Upper lobe of left lung (tissue), 6 donors: ENCODE measurements at places on chromosomes 5 and 9. TPM values are rescaled to one million over a fixed set of nuclear protein-coding genes. Genes with fewer than 3 reads are reported as not detected.

Gene DELE1
- total RNA-seq: 83.6 TPM

Gene FAM153A
- 4.1 TPM for total RNA-seq

Gene TAF1L
- not detected for total RNA-seq

Gene MROH2B
- total RNA-seq: not detected

Gene ENTPD2
- total RNA-seq: not detected

Gene PPWD1
- 40.3 TPM for total RNA-seq

DNA sequence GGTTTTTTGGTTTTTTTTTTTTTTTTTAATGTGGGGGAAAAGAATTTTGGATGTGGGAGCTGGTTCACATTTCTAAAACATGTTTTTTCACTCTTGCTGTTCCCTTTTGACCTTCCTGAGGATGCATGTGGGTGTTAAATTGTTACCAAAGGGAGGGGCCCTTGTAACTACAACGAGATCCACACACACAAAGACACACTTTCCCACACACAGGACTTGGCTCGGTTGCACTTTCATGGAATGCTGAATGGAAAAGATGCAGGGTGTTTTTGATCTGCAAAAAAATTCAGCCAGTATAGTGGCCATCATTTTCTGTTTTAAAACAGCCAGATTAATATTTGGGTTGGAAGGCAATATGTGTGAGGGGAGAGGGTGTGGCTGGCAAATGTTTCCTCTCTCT is 576.9 kb downstream of the EBF1 start:
- H3K4me1 ChIP-seq: no peaks in the 10 kb centered on the region
- H3K4me3 ChIP-seq: no peak overlapping the region
- H3K27ac ChIP-seq: no peak overlapping the region
- no peaks in the 10 kb centered on the region for H3K36me3 ChIP-seq
- DNase-seq: no peak

GRCh38 chr9:36941441-36941840 is 92.6 kb downstream of the PAX5 start:
- no peaks in the 10 kb centered on the region for H3K27me3 ChIP-seq
- H3K4me3 ChIP-seq: no peak overlapping the region
- H3K4me1 ChIP-seq: no peaks in the 10 kb centered on the region
- peak; percentile 8 for DNase-seq
- H3K27ac ChIP-seq: no peak overlapping the region
- no peaks in the 10 kb centered on the region for H3K36me3 ChIP-seq

GRCh38 chr5:9661316-9662015 is 31.3 kb upstream of the TAS2R1 start:
- DNase-seq: no peak
- H3K27ac ChIP-seq: no peak overlapping the region
- H3K4me1 ChIP-seq: no peaks in the 10 kb centered on the region

- H3K27ac ChIP-seq: peak overlapping the region; percentile 13
- no peak overlapping the region for H3K4me3 ChIP-seq
- no peak for DNase-seq
- H3K27me3 ChIP-seq: no peaks in the 10 kb centered on the region
- no peaks in the 10 kb centered on the region for H3K36me3 ChIP-seq
Observed at GRCh38 chr9:91429501-91429900, 5.9 kb upstream of the NFIL3 start.

- no peaks in the 10 kb centered on the region for H3K4me1 ChIP-seq
- H3K36me3 ChIP-seq: no peaks in the 10 kb centered on the region
- H3K27ac ChIP-seq: no peak overlapping the region
- no peak for DNase-seq
- H3K27me3 ChIP-seq: no peaks in the 10 kb centered on the region
Observed at GRCh38 chr5:62741761-62742160, 163.1 kb downstream of the LRRC70 start.

- no peaks in the 10 kb centered on the region for H3K27me3 ChIP-seq
- no peaks in the 10 kb centered on the region for H3K4me1 ChIP-seq
- H3K27ac ChIP-seq: no peak overlapping the region
- no peak for DNase-seq
Observed at GRCh38 chr5:166505067-166505466, 1786.4 kb upstream of the WWC1 start.

DNA sequence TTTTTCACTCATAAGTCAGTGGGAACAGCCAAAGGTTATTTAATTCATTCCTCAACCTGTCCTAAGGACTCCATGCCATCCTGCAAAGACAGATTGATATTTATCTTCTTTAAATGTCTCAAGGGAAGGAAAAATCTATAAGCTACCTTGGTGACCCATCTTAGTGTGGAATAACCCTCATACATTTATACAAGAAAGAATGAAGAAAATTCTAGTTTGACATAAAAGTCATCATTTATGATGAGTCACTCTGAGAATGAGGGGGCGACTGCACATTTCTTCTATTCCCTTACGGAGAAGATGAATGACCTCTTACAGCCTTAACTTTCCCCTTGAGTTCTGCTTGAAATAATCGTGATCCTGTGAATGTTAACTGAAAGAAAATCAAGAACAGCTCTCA is 26.8 kb upstream of the NUDT12 start:
- H3K27me3 ChIP-seq: no peaks in the 10 kb centered on the region
- no peak overlapping the region for H3K27ac ChIP-seq
- DNase-seq: no peak
- no peak overlapping the region for H3K4me3 ChIP-seq

DNA sequence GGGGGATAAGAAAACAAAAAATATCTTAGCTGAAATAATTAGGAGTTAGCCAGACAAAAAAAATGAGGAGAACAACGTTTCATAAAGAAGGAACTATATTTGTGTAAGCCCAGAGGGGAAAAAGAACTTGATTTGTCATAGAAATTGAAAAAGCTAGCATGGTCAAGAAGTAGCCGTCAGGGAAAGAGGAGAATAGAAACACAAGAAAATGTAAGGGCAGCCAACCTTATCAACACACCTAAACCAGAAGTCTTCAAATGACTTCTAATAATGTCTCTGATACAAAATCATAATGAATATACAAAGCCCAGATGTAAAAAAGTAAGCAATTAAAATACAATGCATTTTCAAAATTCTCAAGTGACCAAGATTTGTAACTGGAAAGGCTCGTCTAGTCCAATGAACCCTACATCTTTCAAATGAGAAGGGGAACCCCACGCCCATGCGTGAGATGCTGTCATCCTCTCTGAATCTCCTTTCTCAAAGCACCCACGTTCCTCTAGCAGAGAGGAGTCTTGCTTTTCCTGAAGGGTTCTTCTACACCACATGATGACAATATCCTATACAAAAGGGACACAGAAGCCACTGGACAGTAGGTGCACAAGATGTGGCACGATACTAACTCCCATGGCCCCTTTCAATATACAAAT is 103.7 kb downstream of the ARL15 start:
- no peaks in the 10 kb centered on the region for H3K36me3 ChIP-seq
- DNase-seq: no peak
- H3K27ac ChIP-seq: no peak overlapping the region
- H3K4me1 ChIP-seq: no peaks in the 10 kb centered on the region
- no peak overlapping the region for H3K4me3 ChIP-seq

- H3K27ac ChIP-seq: no peak overlapping the region
- H3K4me1 ChIP-seq: no peaks in the 10 kb centered on the region
- no peaks in the 10 kb centered on the region for H3K27me3 ChIP-seq
- H3K4me3 ChIP-seq: no peak overlapping the region
- no peak for DNase-seq
- H3K36me3 ChIP-seq: no peaks in the 10 kb centered on the region
Observed at GRCh38 chr9:106816524-106816923, 46.4 kb upstream of the ZNF462 start.

GRCh38 chr5:170651604-170652277 is 131.8 kb upstream of the GABRP start:
- H3K4me3 ChIP-seq: no peak overlapping the region
- no peaks in the 10 kb centered on the region for H3K27me3 ChIP-seq
- no peak overlapping the region for H3K27ac ChIP-seq
- no peak for DNase-seq

DNA sequence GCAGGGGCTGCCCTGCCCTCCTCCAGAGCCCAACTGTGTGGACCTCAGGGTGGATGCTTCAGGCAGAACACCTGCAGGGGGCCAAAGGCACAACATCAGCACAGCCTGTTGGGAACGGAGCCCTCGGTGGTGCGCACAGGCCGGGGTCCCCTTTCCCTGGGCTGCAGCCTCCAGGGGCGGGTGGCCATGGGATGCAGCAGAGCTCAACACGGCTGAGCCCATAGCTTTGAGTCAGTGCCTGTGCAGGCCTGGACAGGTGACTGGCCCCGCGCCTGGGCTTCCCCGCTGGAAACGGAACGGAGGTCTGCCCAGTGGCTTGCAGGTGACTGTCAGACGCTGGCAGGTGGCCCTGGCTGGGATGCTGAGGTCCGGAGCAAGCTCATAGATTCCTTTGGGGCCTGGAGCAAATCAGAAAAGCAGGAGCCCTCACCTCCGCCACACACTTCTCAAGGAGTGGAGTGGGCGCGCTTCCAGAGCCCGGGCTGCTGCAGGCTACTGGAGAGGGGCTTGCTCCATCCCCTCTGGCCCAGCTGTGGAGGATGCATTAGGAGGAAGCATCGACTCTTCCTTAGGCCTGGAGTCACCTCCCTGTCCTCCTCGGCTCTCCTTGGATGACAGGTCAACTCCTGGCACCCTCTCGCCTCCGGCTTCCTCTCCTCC is 69.8 kb upstream of the RNU6ATAC start:
- no peaks in the 10 kb centered on the region for H3K36me3 ChIP-seq
- DNase-seq: peak; percentile 78
- H3K4me3 ChIP-seq: no peak overlapping the region
- H3K27ac ChIP-seq: no peak overlapping the region

- H3K4me1 ChIP-seq: no peaks in the 10 kb centered on the region
- no peaks in the 10 kb centered on the region for H3K36me3 ChIP-seq
- H3K27ac ChIP-seq: no peak within 1 kb of the TSS
- H3K27me3 ChIP-seq: no peaks in the 10 kb centered on the region
Observed at GRCh38 chr5:141223112-141223783, at the start of gene PCDHB14. PCDHB14 (plus strand) TSS chr5:141223343; CDS start chr5:141223506, 163 bp downstream.

- H3K4me1 ChIP-seq: no peaks in the 10 kb centered on the region
- H3K27ac ChIP-seq: no peak overlapping the region
- no peak for DNase-seq
- no peaks in the 10 kb centered on the region for H3K36me3 ChIP-seq
Observed at GRCh38 chr5:168939887-168940544, 360.8 kb upstream of the PANK3 start.

DNA sequence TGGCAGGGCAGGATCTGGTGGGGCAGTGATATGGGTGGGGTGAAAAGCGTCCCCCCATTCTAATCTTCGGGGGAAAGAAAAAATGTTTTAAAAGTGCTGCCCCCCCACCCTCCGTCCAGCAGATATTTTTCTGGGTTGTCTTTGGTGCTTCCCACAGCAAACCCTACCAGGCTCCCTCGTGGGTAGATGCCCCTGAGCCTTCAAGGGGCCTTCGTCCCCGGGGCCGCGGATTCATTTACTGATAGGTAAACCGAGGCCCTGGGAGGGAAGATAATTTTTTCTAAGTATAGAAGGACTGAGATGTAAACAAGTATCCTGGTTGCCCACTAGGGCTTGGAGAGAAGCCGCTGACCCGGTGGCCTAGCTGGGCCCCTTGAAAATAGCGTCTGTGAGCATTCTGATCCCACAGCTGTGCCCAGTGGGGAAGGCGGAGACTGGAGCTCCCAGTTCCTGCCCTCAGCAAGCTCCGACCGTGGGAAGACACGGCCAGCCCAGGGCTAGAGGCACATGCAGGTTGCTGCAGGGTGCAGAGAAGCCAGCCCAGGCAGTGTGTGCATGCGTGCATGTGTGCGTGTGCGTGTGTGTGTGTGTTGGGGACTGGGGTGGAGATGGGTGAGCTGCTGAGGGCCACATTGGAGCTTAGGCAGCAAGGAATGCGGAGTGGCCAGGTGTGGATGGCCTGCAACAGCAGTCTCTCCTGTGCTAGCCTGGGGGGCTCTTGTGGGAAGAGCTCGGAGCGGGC is 6.0 kb upstream of the RXRA start:
- no peak for DNase-seq
- H3K36me3 ChIP-seq: no peaks in the 10 kb centered on the region
- no peak overlapping the region for H3K4me3 ChIP-seq

DNA sequence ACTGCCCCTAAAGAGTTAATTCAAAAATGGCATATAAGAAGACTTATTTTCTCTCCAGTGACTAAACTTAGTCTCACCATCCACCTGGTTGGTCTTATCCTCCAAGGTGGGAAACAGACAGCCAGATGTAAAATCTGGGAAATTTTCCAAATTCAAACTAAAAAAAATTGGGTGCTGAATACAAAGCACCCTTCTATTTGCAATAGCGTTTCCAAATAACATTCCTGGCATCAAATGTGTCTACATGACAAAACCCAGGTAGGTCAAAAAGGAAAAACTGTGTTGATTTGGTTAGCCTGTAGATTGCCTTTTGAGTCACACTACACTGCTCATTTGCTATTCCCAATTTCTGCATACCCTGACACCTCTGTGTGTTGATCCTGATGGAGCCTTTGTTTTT is 252.2 kb downstream of the NR2F1-AS1 start:
- H3K36me3 ChIP-seq: no peaks in the 10 kb centered on the region
- DNase-seq: no peak
- H3K4me3 ChIP-seq: no peak overlapping the region
- no peaks in the 10 kb centered on the region for H3K27me3 ChIP-seq
- no peak overlapping the region for H3K27ac ChIP-seq

GRCh38 chr9:77864211-77864889 is 167.3 kb downstream of the GNAQ start:
- H3K27ac ChIP-seq: no peak overlapping the region
- no peak overlapping the region for H3K4me3 ChIP-seq
- no peaks in the 10 kb centered on the region for H3K36me3 ChIP-seq
- H3K4me1 ChIP-seq: no peaks in the 10 kb centered on the region
- no peaks in the 10 kb centered on the region for H3K27me3 ChIP-seq
- DNase-seq: no peak
